Right lobe of liver (tissue), 6 donors: ENCODE measurements at places on chromosomes 1 and 21. TPM values are rescaled to one million over a fixed set of nuclear protein-coding genes. Genes with fewer than 3 reads are reported as not detected.

GRCh38 chr1:232477728-232478127 lies 152.2 kb downstream of the SIPA1L2 start:
- H3K4me3 ChIP-seq: no peak overlapping the region
- no peaks in the 10 kb centered on the region for H3K36me3 ChIP-seq
- no peaks in the 10 kb centered on the region for H3K27me3 ChIP-seq

GRCh38 chr1:28750330-28750729 lies 13.6 kb downstream of the YTHDF2 start:
- no peaks in the 10 kb centered on the region for H3K4me1 ChIP-seq
- DNase-seq: no peak
- no peak overlapping the region for H3K27ac ChIP-seq
- no peaks in the 10 kb centered on the region for H3K27me3 ChIP-seq

DNA sequence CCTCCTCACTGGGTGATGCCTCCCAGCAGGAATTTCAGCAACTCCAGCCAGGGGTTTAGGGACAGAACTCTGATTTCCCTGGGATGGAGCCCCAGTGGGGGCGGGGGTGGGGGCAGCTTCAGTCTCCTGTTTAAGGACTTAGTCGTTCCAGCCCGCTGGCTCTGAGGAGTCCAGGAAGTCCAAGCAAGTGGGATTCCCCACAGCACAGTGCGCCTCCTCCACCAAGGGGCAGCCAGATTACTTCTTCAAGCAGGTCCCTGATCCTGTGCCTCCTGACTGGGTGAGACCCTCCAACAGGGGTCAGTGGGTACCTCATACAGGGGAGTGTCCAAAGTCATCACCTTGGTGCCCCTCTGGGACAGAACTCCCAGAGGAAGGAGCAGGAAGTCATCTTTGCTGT lies 1438.4 kb upstream of the B3GALT2 start:
- no peak for DNase-seq
- H3K27me3 ChIP-seq: no peaks in the 10 kb centered on the region
- no peaks in the 10 kb centered on the region for H3K36me3 ChIP-seq
- H3K4me1 ChIP-seq: no peaks in the 10 kb centered on the region

DNA sequence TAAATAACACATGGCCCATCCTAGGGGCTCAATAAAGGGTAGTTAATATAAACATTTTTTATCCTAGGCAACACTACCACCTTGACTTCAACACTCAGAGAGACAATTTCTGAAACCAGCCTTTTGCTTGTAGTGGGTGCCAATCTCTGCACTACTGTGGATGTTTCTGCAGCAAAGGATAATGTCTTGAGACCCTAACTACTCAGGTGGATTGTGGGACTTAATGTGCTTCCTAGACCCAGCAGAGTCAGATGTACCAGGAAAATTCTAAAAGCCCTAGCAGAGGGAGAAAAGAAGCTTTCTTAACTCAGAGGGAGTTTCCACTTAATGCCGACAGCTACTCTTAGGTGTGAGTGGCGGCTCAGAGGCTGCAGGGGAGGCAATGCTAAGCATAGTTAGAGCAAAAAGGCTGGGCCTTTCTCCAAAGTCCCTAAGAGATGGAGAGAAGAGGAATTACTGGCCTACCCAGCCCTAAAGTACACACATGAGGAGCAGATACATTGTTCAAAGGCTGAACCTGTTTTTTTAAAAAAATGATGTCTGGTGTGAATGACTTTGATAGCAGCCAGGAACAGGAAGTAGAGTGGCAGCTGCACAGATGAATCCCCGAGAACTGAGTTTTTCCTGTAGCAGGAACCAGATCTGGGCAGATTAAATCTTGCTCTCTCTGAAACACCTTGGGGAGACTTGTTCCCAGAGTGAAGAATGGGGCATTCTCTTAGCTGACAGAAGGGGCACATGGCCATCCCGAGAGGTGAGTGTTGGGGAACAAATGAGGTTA lies 33.5 kb upstream of the ABCD3 start:
- DNase-seq: no peak
- H3K36me3 ChIP-seq: no peaks in the 10 kb centered on the region
- H3K4me1 ChIP-seq: peaks cover 52% of the 10 kb centered on the region
- H3K4me3 ChIP-seq: no peak overlapping the region
- H3K27me3 ChIP-seq: no peaks in the 10 kb centered on the region

DNA sequence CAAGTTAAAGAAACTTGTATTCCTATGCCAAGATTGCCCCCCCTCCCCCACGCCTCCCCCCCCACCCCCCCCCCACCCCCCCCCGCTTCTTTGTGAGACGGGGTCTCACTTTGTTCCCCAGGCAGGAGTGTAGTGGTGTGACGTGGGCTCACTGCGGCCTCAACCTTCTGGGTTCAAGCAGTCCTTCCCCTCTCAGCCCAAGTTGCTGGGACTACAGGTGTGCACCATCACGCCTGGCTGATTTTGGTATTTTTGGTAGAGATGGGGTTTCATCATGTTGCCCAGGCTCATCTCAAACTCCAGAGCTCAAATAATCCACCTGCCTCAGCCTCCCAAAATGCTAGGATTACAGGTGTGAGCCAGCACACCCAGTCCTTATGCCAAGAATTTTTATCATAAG lies 136.6 kb downstream of the POU2F1 start:
- H3K27me3 ChIP-seq: no peaks in the 10 kb centered on the region
- H3K4me1 ChIP-seq: no peaks in the 10 kb centered on the region
- DNase-seq: no peak
- no peak overlapping the region for H3K27ac ChIP-seq
- H3K4me3 ChIP-seq: no peak overlapping the region
- no peaks in the 10 kb centered on the region for H3K36me3 ChIP-seq

OR6F1 gene
- total RNA-seq: not detected
